ENCODE measurements at places on chromosomes 12 and 14.
A peak's percentile ranks its signal among the peaks of the same experiment; 100 is the strongest.

DNA sequence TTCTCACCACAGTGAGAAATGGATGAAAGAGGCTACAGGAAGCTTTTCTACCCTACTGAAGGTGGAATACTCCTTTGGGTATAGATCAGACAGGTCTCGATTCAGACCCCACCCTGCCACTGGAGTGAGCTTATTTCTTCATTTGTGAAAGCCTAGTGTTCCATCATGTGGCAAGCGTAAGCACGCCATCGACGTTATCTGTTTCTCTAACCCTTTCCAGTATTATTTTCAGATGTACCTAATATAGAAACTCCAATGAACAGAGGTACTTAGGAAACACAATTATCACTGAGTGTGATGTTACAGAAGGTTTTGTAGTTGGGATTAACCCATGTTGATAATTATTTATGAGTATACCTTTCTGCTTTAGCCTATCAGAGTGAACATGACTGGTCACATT is 12.4 kb downstream of the PEBP1 start:
- no peak for DNase-seq

GRCh38 chr12:1077036-1077803 is 86.2 kb downstream of the ERC1 start:
- DNase-seq: no peak

DNA sequence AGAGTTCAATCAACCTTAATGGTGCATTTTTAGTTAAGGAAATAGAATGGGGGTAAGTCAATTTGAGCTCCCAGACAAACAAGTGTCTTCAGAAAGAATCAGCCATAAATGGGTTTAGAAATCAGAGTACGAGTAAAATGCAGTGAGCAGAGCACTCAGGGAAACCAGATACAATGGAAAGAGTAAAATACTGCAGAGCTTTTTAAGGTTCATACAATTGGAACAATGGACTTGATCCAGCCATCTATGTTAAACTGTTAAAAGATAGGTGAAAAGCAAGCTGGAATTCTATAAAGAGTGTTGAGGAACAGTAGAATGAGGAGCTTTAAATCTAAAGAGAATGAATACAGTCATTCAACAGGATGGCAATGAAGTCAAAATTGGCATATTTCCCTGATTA is 23.8 kb upstream of the PCNX4 start:
- DNase-seq: no peak

DNA sequence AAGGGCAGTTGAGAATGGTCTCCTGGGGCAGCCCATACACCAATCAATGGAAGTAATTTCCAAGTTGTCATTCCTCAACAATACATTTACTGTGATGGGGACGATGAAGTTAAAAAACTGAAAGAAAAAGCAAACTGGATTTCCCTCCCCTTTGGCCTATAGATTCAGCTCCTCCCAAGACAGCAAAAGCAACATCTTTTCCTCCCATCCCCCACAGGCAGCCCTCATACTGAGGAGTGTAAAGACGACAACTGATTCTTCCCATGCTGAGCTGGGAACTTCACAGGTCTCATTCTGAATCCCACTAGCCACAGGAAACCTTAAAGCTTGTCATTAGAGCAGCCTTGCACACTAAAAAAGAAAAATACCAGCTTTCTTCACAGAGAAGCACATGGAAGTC is 48.5 kb downstream of the PITPNM2 start:
- no peak for DNase-seq

DNA sequence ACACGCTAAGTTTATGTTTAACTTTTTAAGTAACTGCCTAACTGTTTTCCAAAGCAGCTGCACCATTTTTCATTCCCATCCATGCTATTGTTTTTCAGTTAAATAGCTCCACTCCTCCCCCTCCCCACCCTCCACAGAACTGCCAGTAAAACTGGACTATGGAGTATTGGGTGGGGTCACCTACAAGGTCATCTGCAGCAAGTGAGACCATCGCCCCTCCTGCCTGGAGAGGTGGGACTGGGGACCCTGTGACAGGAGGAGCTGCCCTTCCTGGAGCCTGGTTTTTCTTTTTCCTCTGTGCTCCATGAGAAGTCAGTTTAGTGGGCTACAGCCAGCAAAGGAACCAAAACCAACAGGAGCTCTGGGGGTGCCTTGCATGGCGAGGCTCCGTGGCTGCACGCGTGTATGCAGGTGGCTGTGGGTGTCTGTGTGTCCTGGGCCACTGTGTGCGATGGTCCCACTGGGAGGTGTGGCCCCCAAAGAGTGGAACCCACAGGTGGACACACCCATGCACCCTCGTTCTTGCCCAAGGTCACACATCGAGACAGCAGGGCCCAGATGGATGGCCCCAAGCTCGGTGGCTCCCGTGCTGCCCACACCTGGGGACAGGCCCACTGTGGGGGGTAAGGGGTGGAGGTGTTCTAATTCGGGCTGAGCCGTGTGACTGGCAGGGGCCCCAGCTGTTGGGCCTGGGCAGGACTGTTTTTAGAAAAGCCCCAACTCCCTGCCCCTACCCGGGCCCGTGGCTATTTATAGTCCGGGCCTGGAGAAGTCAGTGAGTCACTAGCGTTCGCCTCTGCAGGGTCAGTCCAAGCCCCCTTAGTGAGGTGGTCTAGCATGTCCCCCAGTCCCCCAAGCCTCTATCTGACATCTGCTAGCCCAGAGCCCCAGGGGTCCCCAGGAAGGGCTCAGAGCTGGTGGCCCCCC is 2.3 kb upstream of the ADSS1 start:
- no peak for DNase-seq

DNA sequence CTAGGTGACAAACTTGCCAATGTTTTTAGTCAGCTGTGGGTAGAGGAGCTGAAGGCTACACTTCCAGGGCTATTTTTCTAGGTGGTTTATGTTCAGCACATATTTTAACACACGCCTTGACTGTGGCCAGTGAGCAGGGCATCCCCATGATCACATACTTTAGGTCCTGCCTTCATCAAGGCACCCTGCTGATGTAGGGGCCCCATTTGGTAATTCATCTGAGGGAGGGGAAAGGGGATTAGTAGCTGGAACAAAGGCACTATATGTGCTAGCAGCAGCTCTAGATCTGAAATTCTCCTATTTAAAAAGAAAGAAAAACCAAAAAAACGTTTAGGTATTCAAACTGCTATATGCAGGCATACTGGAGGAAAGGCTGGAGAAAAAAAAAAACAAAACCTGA is 14.5 kb downstream of the EGLN3 start:
- DNase-seq: no peak

GRCh38 chr14:106556665-106557289 is 1030.4 kb downstream of the TMEM121 start:
- DNase-seq: peak; percentile 56

DNA sequence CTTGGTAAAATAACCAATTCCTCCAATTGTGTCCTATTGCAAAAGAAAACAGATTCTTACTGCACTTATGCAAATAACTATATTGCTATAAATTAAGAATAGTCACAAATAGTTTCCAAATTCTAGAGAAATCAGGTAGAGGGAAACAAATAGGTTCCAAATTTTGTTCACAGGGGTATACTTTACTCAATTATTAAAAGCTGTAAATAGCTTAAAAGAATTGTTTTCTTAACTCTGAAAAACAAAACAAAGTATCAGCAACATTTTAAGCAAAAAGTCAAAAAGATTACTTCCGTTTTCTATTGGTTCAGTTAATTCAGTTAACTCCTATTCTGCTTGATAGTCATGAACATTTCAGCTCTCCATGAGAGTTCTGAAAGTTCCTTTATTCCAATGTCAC is 85.6 kb upstream of the PPP4R3A start:
- DNase-seq: no peak

- DNase-seq: no peak
Observed at GRCh38 chr14:58455593-58456265, 28.2 kb downstream of the KIAA0586 start.

GRCh38 chr12:19222558-19222957 is 93.0 kb downstream of the PLEKHA5 start:
- no peak for DNase-seq

GRCh38 chr12:118925826-118926225 is 55.5 kb upstream of the SRRM4 start:
- no peak for DNase-seq

GRCh38 chr14:99199846-99200653 is 71.9 kb downstream of the BCL11B start:
- DNase-seq: no peak

GRCh38 chr14:21258005-21258888 is 11.0 kb downstream of the HNRNPC start:
- no peak for DNase-seq

- no peak for DNase-seq
Observed at GRCh38 chr14:103103461-103104388, 9.2 kb downstream of the EXOC3L4 start.

GRCh38 chr14:52917735-52918134 is 33.1 kb downstream of the FERMT2 start:
- DNase-seq: no peak

DNA sequence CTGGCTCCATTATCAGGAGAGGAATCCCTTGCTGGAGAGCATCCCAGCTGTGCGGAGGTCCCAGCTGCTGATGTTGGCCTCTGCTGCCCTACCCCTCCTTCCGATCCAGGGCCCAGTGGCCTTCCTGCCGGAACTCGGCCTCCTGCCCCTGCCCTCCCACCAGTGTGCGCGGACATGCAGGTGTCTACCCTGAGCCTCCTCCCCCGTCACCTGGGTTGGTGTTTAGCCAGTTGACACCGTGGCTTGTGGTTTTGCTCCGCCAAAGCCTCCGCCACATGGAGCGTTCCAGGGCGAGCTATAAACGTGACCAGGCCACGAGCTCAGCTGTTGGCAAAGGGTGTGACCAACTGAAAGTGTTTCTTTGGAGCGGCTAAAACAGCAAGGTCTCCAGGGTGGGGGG is 1104.3 kb downstream of the BCL11B start:
- no peak for DNase-seq

DNA sequence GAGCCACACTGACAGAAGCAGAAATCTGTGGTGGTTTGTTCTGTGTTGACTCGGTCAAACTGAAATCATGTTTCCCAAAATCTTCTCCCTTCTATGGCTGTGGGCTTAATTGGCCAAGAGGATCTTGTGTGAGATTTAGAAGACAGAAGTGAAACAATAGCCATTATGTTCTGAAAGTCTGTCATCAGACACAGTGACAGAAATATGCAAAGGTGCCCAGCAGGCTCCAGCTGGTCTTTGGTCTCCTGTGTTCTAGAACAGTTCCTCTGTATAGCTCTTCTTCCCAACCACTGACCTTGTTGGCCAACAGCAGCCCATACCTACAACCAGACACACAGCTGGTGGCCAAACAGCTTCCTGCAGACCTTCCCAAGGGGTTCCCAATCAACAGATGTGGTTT is 25.0 kb upstream of the COCH start:
- DNase-seq: no peak

GRCh38 chr12:102824218-102824835 is 92.7 kb downstream of the PAH start:
- DNase-seq: no peak

DNA sequence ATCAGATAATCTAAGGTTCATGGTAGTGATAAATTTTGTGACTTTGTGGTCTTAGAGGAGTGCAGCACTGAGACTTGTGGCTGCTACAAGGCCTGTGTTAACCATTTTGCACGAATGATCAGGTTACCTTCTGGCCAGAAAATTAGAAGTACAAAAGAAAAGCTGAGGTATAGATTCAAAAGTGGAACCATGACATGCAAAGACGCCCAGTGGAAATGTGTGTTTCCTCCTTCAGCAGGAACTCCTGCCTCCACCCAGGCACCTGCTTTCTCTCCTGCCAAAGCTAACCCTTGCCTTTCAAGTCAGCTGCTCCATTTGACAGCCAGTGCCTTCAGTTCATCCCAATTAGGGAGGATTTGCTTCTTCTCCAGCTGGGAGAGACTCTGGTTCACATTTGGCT is 10.1 kb downstream of the PDE6H start:
- no peak for DNase-seq

GRCh38 chr12:93244514-93245077 is 133.1 kb upstream of the NUDT4 start:
- DNase-seq: no peak

DNA sequence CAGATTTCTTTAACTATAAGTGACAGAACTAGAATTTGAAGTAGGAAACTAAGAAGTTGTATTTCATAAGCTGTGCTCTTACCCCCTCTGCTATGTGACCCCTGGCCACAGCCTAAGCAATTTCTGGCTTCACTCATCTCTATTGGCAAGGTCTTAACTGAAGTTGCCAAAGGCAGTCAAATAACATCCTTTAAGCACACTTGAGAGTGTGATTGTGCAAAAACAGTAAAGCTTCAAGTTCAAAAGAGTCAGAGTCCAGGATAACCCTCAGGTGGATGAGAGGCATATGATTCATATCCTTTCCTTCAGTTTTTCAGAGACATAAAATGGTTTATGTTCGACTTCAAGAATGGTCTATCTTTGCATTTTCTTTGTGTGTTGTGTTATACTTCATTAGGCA is 45.2 kb downstream of the GRIP1 start:
- DNase-seq: no peak

GRCh38 chr12:25421651-25422167 is 131.4 kb downstream of the LMNTD1 start:
- DNase-seq: no peak

- no peak for DNase-seq
Observed at GRCh38 chr14:66099451-66099850, 386.7 kb upstream of the CCDC196 start.

DNA sequence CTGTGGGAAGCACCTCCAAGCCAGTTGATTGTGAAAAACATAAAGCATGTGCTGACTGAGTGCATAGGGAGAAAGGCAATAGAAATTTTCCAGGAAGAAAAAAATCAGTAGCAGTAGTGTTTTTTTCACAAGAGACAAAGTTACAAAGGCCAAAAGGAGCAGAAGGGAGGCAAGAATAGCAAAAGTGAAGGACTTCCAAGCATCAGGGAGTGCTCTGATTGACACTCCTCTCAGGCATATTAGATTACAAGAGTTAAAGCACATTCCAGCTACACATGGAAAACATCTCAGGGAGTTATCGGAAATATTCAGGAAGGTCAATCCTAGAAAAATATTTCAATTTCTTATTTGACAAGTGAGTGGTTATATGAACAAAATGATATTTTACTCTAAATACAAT is 508.0 kb downstream of the MDGA2 start:
- DNase-seq: no peak

- no peak for DNase-seq
Observed at GRCh38 chr12:58764100-58764953, 156.0 kb downstream of the LRIG3 start.

DNA sequence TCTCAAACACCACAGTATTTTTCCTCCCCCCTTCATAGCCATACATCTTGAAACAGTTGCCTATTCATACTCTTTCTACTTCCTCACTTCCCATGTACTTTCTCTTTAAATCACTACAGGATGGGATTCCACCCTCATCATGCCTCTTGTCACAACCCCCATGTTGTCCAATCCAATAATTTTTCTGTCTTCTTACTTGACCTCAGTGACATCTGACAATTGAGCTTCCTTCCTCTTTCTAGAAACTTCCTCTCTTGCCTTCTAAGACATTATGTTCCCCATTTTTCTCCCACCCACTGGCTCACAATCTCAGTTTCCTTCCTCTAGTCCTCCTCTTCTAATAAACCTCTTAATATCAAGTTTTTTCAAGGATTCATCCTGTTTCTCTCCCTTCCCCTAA is 5.3 kb downstream of the C2CD5 start:
- no peak for DNase-seq

DNA sequence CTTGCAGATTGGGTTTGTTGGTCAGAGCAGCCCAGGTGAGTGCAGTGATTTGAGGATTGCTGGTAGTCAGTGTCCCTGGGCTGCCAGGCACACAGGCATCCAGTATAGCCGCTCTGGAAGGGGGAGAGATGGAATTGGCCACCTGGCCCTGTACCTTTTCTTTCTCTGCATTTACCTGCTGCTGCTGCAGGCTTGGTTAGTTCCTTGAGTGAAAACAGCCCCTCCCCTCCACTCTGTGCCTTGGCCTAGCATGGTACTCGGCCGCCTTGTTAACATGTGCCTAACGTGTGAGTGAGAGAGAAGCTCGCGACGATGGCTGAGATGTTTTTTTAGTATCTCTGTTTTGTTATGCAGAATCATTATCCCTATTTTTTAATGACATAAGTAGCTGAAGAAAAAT is 49.3 kb upstream of the AMN start:
- no peak for DNase-seq

All from stimulated activated CD8-positive, alpha-beta memory T cell treated with anti-CD3 and anti-CD28 coated beads, Interleukin-2, amount 100 ng/mL, for 1 hour (primary cell).